ENCODE measurements at places on chromosomes 2 and 18.

- DNase-seq, result no peak
Observed at GRCh38 chr2:128594651-128594910, 275.9 kb upstream of the HS6ST1 start.

GRCh38 chr2:15733867-15734673 is 142.4 kb downstream of the DDX1 start:
- no peak for DNase-seq

DNA sequence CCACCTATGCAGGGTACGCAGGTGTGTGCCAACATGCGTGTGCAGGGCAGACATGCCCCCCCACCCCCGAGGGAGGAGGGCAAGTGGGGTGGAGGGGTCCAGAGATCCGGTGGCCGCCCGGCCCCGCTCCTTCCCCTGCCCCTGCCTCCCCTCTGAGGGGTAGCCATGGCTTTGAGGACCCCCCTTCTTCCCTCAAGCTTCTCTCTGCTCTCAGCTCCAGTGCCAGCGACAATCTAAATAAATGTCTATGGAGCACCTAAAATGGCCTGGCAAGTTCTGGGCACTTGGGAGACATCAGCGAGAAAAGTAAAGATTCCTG is 91.9 kb downstream of the ZFP36L2 start:
- DNase-seq, result no peak

DNA sequence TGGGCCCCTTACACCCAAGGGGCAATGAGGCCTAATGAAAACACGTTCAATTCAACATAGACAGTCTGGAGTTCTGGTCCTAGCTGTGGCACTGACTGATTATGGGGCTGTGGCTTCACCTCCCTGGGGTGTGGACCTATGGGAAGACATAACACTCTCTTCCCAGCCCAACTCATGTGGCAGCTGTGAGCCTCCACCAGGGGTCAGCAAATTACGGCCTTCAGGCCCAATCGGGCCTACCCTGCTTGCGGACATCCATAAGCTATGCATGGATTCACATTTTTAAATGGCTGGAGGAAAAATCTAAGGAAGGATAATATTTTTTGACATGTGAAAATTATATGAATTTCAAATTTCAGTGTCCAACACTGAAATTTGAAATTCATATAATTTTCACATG is 101.3 kb downstream of the LOXHD1 start:
- no peak for DNase-seq

DNA sequence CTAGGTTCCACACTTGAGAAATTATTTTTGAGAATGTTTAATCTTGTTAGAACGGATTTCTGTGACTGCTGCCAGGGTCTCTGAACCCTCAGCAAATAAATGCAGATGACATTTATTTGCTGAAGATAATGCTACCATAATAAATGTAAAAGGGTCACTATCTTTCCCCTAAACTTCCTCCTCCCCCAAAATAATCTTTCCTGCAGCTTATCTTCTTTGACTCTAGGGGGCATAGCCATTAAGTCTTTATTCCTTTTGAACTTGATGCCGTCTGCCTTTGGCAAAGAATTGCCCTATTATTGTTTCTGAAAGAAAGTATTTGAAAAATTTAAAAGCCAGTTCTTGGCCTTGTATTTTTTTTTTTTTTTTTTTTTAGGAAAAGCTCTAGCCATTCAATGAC is 63.6 kb upstream of the ACSL3 start:
- no peak for DNase-seq

DNA sequence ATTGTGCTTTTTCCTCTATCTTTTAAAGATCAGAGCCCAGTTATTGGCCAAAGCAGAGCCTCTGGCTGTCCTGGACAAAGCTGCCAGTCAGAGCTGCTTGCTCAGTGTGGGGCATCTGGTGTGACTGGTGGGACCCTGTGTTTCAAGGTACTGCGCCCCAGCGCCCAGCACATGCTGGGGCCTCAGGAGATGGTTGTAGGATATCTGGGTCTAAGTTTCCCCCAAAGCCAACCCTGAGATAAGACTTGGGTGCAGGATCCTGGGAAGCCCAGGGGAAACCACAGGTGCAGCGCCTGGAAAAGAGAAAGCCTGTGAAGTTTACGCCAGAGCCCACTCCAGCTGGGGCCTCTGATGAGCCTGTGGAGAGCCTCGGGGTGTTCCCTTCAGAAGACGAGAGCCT is 117.7 kb downstream of the RPIA start:
- no peak for DNase-seq

GRCh38 chr2:190266314-190266713 is 53.3 kb downstream of the HIBCH start:
- no peak for DNase-seq

DNA sequence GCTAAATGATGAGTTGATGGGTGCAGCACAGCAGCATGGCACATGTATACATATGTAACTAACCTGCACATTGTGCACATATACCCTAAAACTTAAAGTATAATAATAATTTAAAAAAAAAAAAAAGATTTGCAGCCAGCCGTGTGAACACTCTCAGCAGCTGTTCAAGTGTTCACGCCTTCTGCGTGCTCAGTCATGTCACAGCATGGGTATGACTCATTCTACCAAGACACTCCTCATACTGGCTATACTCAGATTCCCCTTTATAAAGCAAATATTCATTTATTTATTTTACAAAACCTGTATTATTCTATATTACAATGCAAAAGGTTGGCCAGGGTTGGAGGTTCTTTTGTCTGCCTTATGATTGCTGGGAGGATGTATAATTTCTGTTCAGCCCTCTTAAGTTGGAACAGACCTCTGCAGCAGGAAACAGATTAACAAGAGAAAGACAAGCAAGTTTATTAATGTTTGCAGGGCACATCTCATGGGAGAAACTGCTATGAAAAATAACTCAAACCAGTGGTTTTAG is 1230.6 kb upstream of the CHAC2 start:
- DNase-seq, result no peak

GRCh38 chr2:102099536-102100298 is 42.8 kb upstream of the IL1R1 start:
- no peak for DNase-seq

- DNase-seq, result no peak
Observed at GRCh38 chr18:44805176-44805575, 124.5 kb downstream of the SETBP1 start.

GRCh38 chr2:227368574-227368973 is 10.5 kb downstream of the TM4SF20 start:
- no peak for DNase-seq

DNA sequence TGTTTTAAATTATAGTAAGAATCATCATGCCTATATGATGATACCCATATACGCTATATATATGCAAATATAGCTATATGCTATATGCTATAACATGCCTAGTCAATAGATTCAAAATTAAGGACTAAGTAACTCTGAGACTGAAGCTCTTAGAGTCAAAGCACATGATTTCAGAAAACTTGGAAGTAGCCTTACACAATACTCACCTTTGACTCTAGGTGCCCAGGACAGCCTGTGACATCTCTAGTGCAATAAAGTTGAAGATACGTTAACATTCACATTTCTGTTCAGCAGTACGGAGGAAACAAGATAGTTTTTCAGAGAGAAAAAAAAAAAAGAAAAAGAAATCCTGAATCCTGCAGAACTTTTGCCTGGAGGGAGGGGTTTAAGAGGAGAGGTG is 149.7 kb upstream of the PIK3C3 start:
- DNase-seq, result no peak

- no peak for DNase-seq
Observed at GRCh38 chr2:127632592-127633489, 13.1 kb upstream of the GPR17 start.

GRCh38 chr2:220433131-220433530 is 805.7 kb downstream of the SLC4A3 start:
- DNase-seq, result no peak

DNA sequence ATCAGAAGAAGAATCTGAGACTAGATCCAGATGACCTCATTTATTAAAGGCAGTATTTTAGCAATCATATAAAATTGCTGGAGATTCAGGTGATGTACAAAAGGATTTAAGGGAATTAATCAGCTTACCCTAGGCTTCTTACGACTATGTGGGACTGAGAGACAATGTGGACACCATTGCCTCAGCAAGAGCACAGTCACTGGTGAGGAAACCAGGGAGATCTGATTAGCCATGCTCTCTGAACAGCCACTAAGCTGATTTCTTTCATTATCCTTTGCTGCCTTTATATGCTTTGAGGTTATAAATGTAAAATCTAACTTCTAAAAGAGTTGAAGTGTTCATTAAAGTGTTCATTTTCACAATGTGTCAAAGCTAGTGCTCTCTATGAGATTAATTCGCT is 22.7 kb upstream of the GULP1 start:
- DNase-seq, result no peak

- DNase-seq, result peak; percentile 43
Observed at GRCh38 chr2:69642709-69643601, 584 bp downstream of the AAK1 start.

DNA sequence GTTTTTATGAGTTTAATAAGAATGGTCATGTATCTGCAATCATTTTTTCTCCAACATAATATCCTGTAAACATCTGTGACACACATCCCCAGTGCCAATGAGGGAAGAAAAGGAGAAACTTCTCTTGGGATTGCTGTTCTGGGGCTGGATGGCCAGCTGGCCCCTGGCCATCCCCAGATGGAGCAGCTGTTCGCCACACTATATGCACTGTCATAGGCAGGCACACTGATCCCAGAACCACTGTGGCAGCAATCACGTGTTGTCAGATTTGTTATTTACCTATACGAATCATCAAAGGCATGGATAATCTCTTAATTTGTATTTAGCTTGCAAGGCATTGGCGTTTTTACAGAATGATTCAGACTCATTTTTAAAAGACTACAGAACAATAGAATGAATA is 167.6 kb upstream of the ACAA2 start:
- no peak for DNase-seq

- no peak for DNase-seq
Observed at GRCh38 chr2:236781933-236782816, 212.6 kb downstream of the ACKR3 start.

DNA sequence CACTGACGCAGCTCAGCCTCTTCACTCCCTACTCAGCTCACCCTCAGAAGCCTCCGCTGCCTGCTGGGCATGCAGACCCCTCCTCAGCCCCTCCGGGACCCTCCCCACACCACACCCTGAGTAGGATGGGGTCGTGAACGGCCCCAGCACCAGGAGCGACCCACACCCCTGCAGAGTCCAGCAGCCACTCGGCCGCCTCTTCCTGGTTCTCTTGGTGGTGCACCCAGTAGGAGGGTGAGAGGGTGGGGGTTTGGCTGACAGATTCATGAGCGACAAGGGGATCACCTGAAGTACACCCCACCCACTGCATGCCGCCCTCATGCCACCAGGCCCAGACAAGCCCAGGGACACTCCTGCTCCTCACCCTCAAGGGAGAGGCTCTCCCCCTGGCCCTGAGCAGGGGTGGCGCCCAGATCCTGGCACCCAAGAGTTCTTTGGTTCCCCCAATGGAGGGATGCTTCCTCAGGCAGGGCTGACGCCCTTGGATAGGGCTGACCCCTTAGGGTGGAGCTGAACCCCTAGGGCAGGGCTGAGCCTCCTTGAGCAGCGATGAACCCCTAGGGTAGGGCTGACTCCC is 76.6 kb upstream of the GPC1 start:
- no peak for DNase-seq

GRCh38 chr2:102025583-102026267 is 34.0 kb downstream of the IL1R2 start:
- no peak for DNase-seq

GRCh38 chr2:159010340-159010739 is 41.9 kb downstream of the TANC1 start:
- DNase-seq, result no peak

- no peak for DNase-seq
Observed at GRCh38 chr2:118197011-118197675, 108.9 kb downstream of the INSIG2 start.

All from hypothalamus (tissue), 51 donors.